ENCODE measurements at places on chromosomes 3 and 15.
A peak's percentile ranks its signal among the peaks of the same experiment; 100 is the strongest.

- no peak for DNase-seq
Measured at GRCh38 chr3:136194409-136195257, 1.5 kb downstream of the MSL2 start.

GRCh38 chr15:67784090-67784781 is 41.1 kb upstream of the SKOR1 start:
- DNase-seq = no peak

- DNase-seq = no peak
Measured at GRCh38 chr15:69082554-69082953, 68.1 kb downstream of the NOX5 start.

- DNase-seq = no peak
Measured at GRCh38 chr15:101804941-101805340, 1.6 kb downstream of the OR4F6 start.

GRCh38 chr15:64209680-64210334 is 47.0 kb upstream of the PPIB start:
- DNase-seq = peak; percentile 18

GRCh38 chr15:90463381-90463780 is 66.3 kb upstream of the CRTC3 start:
- DNase-seq = peak; percentile 55

Measured in urothelium cell line (cell line).